Urinary bladder (tissue), 4 donors: ENCODE measurements at places on chromosomes 4 and X. TPM values are rescaled to one million over a fixed set of nuclear protein-coding genes. Genes with fewer than 3 reads are reported as not detected.

Gene ZNF674
- 9.9 TPM for total RNA-seq

Gene GYG2
- 5.8 TPM for total RNA-seq

Gene USP46
- total RNA-seq = 28.2 TPM

Gene CTSO
- 51.2 TPM for total RNA-seq

Gene RGN
- total RNA-seq = 4.8 TPM

Gene RTL9
- 0.48 TPM for total RNA-seq
